ENCODE measurements at places on chromosomes 5 and 9. TPM values are rescaled to one million over a fixed set of nuclear protein-coding genes. Genes with fewer than 3 reads are reported as not detected.

Gene BARX1
- total RNA-seq = not detected

Gene SLC6A18
- total RNA-seq = not detected

Gene HTR4
- total RNA-seq = 8.8 TPM

Gene ZNF484
- 5.7 TPM for total RNA-seq

Gene NTRK2
- 20.6 TPM for total RNA-seq

Gene GM2A
- total RNA-seq = 33.1 TPM

Gene GRXCR2
- total RNA-seq = 0.60 TPM

Gene PCSK1
- total RNA-seq = 3.1 TPM

Gene ABITRAM
- total RNA-seq = 7.4 TPM

Gene FGFR4
- total RNA-seq = 1.4 TPM

Gene GFRA3
- 1.7 TPM for total RNA-seq

Gene FOXD4L6
- not detected for total RNA-seq

All from left cardiac atrium (tissue), 4 donors.